RCC 7860 (cell line): ENCODE measurements at places on chromosomes 11 and 22.

- peak; percentile 98 for DNase-seq
Measured at GRCh38 chr11:73295241-73295995, 12.7 kb upstream of the ARHGEF17 start.

DNA sequence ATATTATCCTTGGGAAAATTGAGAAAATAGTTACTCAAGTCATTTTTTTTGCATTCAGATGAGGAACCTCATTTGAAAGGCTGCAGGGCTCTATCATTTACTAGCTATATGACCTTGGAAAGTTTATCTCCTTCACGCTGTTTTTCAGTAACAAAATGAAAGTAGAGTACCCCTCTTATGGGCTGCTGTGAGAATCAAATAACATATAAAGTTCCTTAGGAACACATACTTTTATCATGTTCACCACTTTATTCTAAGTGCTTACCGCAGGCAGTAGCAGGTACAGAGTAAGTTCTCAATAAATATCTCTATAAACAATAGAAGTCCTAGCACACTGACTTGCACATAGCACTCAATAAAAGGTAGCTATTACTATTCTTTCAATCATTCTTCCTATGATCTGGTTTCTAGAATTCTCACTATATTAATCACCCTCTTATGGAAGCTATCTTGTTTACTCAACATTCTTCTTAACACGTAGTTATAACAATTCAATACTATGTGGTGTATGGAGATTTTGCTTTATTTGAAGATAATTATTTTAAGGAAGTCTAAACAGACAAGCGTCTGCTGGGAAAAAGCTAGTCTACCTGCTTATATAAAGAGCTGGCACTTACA is 1.9 kb downstream of the C11orf71 start:
- no peak for DNase-seq

DNA sequence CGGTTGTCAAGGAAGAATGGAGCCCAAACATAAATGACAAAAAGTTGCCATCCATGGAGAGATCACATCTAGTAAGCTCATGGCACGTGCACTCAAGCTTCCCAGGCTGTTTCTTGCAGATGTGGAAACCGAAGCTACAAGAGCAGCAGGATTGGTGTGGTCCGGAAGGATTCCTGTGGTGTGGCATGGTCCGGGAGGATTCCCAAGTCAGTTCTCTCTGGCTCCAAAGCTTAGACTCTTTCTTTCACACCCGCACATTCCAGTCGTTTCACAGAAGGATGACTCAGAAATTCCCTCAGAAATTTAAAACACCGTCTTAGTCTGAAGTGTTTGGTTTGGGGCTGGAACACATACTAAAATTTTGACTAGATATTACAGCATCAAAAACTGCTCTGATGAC is 78.0 kb upstream of the DRD2 start:
- DNase-seq = peak; percentile 87

DNA sequence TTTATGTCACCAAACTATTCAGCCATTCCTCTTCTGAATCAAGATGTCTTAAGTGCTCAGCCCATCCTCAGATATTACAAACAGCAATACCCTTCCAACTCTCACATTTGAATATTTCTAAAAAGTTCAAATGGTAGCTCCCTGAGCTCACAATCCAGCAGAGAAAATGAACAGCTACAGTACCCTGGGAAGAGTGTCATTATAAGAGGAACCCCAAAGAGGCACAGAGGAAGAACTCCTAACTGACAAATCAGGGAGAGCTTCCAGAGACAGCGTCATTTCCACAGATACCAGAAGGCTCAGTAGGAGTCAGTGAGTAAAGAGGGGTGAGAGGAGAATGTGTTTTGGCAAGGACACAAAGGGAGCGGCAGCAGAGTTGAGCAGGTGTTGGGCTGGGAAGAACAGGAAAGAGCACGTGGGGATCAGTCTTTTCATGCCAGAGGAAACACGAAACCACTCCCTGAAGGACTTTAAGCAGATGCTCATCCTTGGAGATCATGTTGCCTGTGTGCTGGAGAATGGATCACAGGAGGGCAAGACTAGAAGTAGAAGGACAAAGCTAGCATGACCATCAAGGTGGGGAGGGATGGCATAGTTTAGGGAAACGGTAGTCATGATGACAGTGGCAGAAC is 4.3 kb downstream of the CLTCL1 start:
- peak; percentile 13 for DNase-seq

DNA sequence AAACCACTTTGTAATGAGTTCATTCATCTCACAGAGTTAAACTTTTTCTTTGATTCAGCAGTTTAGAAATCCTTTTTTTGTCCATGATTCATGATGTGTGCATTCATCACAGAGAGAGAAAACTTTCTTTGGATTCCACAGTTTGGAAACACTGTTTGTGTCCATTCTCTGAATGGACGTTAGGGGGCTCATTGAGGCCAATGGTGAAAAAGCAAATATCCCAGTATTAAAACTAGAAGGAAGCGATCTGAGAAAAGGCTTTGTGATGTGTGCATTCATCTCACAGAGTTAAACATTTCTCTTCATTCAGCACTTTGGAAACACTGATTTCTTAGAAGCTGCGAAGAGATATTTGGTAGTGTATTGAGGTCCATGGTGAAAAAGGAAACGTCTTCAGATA is 155.6 kb upstream of the TRIM48 start:
- no peak for DNase-seq

DNA sequence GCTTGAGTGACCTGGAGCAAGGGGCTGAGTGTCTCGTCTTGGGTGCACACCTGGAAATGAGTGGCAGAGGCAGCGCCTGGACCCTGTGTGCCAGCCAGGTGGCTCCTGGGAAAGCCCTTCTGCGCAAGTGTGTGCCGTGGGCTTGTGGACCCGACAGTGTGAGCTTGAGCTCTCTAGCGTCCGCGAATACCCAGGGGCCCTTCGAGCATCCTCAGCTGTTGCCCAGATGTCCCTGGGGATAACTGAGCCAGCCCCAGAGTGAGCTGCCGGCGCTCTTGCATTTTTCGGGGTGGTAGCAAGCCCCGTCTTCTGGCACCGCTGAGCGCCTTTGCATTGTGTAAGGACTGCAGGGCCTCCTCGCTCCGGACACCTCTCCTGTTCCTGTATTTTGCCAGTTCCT is 399.2 kb downstream of the TBC1D22A start:
- no peak for DNase-seq

DNA sequence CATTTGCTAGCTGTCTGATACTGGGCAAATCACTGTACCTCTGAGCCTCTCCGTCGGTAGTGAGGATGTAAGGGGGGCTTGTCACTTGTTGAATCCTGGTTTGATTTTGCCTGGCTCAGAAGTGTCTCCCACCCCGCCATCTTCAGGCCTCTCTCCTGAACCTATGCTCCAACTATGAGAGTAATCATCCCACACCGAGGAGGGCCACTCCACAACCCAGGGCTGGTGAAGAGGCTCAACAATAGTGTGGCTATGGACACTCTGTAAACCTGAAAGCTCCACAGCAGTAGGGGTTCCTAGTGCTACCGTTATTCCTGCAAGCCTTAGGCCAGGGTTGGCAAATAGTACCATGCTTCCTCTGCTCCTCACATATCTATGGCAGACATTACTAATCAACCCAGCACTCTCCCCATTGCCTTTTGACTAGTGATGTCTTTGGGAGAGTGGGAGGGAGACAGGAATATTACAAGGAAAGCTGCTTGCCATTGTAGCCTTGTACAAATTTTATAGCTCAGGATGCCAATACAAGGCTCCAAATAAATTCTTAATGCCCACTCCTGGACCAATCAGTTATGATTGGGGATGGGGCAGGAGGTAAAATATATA is 134.0 kb upstream of the TEAD1 start:
- DNase-seq = peak; percentile 9

- no peak for DNase-seq
Measured at GRCh38 chr11:73916435-73916834, 34.4 kb upstream of the DNAJB13 start.
